ENCODE measurements at places on chromosomes 11 and 22. TPM values are rescaled to one million over a fixed set of nuclear protein-coding genes. Genes with fewer than 3 reads are reported as not detected.

DBX1 gene
- not detected for total RNA-seq

OR8K3 gene
- total RNA-seq: not detected

GRCh38 chr11:120258661-120259060 is 18.7 kb downstream of the POU2F3 start:
- no peak for ATAC-seq

DNA sequence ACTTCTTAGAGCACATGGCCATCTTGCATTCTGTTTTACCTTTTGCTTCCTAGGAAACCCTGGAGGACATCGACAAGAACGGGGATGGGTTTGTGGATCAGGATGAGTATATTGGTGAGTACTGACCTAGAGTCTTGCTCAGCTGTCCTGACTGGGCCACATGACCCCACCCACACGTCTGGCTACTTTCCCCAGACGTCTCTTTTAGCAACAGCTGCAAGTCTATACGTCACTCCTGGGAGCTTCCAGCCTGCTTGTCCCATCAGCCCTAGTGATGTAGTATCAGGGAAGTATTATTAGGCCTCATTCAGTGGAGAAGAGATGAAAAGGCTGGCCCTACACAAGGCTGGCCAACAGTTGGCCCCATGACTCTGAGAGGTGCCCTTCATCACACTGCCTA is 9.6 kb downstream of the RCN1 start:
- no peak for ATAC-seq
